ENCODE measurements at places on chromosomes 11 and 22.

DNA sequence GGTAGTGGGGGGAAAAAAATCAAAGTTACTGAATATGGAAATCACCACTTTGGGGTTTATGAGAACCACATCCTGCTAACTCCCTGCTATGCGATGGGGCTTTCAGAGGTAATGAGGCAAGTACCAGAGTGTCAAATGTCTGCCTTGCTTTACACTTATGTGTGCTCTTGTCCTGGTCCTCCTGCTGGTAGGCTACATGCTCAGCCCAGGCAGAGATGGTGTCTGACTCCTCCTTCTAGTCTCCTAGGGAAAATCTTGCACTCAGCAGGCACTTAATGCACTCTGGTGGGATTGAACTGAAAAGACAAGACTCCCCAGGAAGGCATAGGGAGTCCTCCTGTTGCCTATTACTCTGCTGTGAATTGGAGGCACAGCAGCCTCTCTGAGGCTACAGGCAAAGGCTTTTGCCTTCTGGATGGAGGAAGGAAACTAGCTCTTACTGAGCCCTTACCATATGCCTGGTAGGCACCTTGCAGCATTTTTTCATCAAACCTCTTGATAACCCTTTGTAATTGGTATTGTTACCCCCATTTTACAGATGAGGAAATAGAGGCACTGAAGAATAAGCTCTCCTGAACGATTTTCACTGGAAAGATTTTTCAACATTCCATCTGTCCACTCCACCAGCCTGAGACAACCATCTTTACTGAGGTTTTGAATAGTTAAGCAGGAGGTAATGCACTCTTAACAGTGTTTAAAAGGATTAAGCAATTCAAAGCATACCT is 132.1 kb upstream of the PAX6 start:
- no peak for DNase-seq

DNA sequence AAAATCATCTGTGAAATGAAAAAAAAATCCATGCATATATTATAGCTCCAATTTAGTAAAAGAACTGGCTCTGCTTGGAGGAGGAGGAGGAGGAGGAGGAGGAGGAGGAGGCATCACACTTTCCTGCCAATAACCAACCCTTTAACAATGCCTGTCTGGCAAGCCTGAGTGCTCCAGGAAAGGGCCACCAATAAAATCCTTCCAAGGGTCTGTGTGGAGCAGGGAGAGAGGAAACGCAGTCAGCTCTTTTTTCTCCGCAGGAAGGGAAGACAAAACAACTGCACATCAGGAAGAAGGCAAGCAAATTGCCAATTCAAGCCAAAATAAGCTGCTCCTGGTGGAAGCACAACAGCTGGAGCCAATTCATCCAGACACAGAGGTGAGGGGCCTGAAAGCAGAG is 139.0 kb downstream of the KCNC1 start:
- no peak for DNase-seq

DNA sequence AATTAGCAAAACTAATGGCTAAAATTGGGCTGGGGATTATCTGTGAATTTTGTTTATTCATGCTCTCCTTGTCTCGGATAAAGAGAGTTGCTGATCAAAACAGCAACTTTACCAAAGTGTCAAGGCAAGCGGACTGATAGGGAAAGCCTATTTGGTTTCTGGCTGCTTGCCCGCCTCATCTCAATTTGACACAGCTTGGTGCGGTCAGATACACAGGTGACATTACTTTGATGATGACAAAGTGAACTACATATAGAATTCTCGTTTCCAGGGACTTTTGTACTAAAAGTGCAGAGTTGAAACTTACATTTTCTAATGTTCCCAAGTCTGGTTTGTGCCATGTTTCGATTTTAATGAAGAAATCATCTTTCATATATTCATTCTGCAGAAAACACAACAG is 22.8 kb downstream of the PITPNB start:
- no peak for DNase-seq

DNA sequence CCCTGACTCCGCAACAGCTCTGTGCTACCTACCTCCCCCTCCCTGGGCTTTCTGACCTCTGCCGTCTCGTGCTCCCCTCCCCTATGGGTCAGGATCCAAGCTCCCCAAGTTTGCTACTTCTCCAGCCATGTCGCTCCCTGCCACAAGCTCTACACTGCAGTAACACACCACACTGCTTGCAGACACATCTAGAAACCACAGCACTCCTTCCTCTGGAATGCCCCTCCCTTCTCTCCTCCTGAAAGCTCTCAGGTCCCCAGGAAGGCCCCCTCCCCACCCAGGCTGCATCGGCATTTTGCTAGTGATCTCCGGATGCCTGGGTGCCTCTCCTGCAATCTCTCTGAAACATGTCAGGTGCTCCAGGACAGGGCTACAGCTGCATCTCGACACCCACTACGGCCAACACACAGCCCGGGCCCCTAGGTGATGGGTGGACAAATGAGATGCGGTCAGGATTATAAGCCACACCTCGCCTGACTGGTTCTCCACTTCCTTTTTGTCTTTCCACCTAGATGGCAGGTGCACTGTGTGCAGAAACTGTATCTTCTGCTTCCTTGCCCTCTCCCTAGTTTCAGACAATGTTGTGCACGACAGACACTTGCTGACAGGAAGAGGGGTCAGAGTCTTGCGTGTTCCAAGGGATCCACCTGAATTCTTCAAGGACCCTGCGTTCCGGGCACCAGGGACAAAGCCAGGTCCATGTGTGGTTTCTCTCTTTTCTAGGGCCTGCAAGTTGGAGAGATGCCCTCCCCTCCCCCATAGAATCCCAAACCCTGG is 22.9 kb downstream of the RPUSD4 start:
- no peak for DNase-seq

DNA sequence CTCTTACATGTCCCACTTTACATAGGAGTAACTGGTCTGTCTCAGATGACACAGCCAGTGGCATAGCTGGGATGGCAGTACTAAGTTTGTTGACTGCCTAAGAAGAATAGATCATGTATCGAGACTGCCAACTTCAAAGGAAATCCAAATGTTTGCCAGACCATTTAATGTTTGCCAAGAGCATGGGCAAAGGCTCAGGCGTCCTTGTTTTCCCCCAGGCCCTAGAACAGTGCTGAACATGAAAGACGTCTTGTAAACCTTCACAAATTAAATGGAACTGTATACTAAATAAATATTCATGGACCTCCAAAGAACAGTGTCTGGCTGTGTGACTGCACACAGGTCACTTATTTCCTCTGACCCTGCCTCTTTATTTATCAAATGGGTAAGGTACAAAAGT is 234.7 kb upstream of the CCDC90B start:
- no peak for DNase-seq

DNA sequence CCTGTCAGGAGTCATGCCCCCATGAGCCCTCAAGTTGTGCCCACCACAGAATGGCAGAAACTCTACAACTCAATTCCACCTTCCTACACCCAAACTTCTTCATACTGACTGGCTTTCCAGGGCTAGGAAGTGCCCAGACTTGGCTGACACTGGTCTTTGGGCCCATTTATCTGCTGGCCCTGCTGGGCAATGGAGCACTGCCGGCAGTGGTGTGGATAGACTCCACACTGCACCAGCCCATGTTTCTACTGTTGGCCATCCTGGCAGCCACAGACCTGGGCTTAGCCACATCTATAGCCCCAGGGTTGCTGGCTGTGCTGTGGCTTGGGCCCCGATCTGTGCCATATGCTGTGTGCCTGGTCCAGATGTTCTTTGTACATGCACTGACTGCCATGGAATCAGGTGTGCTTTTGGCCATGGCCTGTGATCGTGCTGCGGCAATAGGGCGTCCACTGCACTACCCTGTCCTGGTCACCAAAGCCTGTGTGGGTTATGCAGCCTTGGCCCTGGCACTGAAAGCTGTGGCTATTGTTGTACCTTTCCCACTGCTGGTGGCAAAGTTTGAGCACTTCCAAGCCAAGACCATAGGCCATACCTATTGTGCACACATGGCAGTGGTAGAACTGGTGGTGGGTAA is at the start of gene OR52W1:
TSS of gene OR52W1 (plus strand) at position 51 of the 637 bp plus-strand sequence. CDS start at position 51, 0 bp downstream.
- DNase-seq: no peak

GRCh38 chr11:73416786-73417185 is 40.6 kb downstream of the RELT start:
- no peak for DNase-seq

DNA sequence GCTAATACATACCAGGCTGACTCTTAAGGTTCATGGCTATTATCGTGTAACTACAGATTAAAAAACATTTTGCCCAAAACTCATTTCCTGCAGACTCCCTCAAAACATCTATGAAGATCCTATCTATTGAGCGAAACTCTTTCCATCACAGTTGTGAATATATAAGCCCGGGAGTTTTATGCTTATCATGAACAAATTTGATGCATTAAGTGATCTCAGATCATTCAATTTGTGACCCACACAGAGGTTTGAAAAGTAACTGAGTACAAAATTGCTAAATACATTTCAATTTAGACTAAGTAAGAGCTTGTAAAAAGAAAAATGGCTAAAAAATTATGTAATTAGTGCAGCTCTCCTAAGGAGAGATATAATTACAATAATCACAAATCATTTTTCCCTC is 1228.8 kb upstream of the TENM4 start:
- no peak for DNase-seq

DNA sequence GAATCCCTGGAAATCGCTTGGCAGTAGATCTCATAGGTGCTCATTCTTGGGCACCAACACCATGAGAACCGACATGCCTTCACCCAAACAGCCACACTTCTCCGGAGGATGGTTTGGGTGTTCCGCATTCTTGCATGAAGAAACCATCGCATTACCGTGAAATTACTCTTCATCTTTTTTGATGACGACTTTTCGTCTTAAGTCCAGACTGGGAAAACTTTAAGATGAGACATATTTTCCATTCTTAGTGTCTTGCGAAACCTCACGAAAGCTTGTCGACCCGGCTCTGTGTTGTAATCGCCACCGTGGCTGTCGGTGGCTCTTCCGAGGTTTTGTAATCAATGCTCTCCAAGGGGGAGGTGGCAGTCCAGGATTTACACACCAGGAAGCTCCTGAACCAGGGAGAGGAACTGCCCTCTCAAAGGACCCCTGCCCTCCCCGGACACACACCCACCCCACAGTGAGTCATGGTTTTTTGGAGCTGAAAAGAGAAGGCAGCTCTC is 1.7 kb downstream of the TOM1 start:
- DNase-seq: no peak

DNA sequence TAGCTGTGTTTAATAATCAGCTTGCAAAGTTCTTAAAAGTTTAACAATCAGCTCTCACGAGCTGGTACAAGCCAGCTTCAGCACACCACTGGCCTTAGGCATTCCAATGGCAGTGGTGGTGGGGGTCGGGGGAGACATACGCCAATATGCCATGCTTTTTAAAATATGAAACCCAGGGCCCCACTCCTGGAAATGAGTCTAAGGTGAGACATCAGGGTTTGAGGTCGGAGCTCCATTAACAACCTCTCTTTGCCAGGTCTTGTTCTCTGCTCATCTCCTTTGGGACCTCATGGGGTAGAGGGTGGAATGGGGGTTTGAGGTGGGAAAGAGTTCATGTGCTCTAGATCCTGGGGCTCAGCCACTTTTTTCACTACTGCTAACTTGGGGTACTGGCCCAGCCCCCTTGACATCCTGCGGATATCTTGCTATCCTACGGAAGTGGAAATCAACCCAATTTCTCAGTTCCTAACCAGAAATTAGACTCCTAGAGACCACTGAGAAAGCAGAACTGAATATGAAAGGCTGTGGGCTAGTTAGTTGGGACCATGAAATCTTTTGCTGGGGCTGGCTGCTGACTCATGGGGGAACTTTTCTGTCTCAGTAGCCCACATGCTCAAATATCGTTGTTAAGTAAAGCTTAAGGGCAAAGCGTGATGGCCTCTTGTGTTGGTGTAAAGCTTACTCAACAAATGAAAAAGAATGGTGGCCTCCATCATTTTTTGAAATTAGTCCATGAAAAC is 90.1 kb downstream of the PDHX start:
- DNase-seq: no peak

DNA sequence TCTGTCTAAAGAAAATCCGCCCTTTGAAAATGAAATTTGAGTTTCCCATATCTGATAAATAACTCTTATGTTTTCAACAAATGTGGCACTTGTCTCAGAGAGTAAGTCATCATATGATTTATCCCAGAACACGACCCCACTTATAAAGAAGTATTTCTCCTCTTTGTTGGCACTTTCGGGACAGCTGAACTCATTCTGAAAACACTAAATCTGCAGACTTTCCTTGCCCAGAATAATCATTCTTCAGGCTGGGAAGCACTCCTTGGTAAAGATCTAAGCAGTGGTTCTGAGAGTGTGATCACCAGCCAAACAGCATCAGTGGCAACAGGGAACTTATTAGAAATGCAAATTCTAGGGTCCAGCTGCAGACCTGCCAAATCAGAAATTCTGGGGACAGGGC is 532.2 kb upstream of the API5 start:
- no peak for DNase-seq

DNA sequence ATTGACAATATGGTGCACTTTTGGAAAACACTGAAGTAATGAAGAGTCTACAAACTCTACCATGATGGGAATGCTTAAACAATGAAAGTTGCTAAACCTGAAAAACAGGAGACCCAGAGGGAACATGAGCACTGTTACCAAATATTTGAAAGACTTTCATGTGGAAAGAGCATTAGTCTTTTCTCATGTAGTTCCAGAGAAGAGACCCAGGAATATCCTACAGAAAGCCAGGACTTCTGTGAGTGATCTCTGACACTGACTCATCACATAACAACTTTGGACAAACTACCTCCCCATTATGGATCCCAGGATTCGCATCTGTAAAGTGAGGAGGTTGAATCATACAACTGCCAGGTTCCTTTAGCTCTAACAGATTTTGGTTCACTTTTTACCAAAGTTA is 62.2 kb downstream of the FAM181B start:
- DNase-seq: no peak

DNA sequence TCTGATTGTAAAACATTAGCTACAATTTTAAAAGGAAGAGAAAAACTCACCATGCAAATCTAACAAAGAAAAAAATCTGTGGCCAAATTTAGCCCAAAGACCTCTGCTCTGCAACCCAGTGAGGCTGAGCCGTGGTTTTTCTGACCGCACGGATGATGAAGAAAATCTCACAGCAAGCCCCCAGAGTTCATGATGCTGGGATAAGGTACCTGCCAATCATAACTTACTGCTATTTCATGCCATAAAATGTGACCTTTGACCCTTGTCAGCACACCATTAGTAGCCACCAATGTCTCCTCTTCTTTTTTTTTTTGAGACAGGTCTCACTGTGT is 11.1 kb downstream of the CERK start:
- DNase-seq: no peak

- DNase-seq: no peak
Measured at GRCh38 chr11:1921574-1922141, 2.2 kb downstream of the TNNT3 start.

GRCh38 chr11:12693479-12694182 is 19.4 kb downstream of the TEAD1 start:
- DNase-seq: no peak

- DNase-seq: no peak
Measured at GRCh38 chr11:68749229-68750123, 1.8 kb downstream of the TESMIN start.

Data from NCI-H1930 (cell line).